ENCODE measurements at places on chromosomes 12 and 14. TPM values are rescaled to one million over a fixed set of nuclear protein-coding genes. Genes with fewer than 3 reads are reported as not detected.
A peak's percentile ranks its signal among the peaks of the same experiment; 100 is the strongest.

The ACOT6 gene
- polyA plus RNA-seq, result not detected

The SHMT2 gene
- 85.3 TPM for polyA plus RNA-seq

The CFAP251 gene
- polyA plus RNA-seq, result 3.0 TPM

DNA sequence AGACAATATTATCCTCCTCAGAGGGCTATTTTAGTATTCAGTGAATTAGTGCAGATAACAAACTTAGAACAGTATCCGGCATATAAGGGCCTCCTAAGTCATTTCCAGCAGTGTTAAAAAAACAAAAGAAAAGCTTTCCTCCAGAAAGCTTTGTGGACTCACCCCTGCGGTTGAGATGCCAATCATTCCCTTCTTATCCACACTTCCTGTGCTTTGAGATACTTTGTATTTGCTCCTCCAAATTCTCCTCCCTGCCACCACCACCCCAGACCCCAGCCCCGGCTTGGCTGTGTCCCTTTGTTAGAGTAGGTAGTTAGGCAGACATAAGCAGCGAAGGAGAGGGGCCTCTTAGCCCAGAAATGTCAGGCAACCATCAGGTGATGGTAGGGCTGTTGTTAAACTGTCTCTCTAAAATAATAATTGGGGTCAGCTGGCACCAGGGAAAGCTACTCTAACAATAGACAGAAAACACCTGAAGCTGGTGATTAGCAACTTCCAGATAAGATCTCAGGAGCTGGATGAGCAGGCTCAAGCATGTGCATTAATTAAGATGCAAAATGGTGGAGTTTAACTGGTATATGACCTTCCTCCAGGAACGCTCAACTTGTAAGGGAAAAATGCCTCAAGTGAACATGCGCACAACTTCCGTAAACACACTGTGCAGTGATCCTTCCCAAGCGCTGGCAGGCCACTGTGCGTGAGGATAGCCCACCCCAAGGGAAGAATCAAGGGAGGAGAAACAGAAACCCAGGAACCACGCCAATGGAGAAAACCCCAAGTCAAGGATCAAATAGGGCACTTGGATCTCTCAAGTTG lies 152.1 kb upstream of the EEA1 start:
- DNase-seq, result no peak
- no peak overlapping the region for H3K4me3 ChIP-seq
- H3K4me1 ChIP-seq, result no peaks in the 10 kb centered on the region
- H3K27me3 ChIP-seq, result no peaks in the 10 kb centered on the region
- H3K27ac ChIP-seq, result peak overlapping the region; percentile 52

GRCh38 chr12:51947246-51947996 lies 4.1 kb upstream of the ACVR1B start:
- H3K27ac ChIP-seq, result no peak overlapping the region
- no peaks in the 10 kb centered on the region for H3K36me3 ChIP-seq
- no peaks in the 10 kb centered on the region for H3K27me3 ChIP-seq
- no peak overlapping the region for H3K4me3 ChIP-seq
- H3K4me1 ChIP-seq, result no peaks in the 10 kb centered on the region
- DNase-seq, result no peak

DNA sequence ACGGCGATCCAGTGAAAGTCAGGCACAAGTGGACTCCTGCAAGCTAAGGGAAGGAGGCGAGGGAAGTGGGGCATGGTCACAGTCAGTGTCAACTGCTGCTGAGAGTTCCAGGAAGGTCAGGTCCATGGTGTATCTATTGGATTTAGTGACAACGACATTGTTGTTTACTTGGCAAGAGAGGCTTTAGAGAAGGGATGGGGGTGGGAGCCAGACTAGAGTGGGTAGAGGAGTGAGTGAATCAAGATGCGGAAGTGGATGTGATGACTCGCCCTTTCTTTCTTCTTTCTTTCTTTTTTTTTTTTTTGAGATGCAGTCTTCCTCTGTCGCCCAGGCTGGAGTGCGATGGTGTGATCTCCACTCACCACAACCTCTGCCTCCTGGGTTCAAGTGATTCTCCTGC lies 12.5 kb downstream of the P2RX7 start:
- no peaks in the 10 kb centered on the region for H3K4me1 ChIP-seq
- no peak overlapping the region for H3K27ac ChIP-seq
- H3K36me3 ChIP-seq, result no peaks in the 10 kb centered on the region
- no peak overlapping the region for H3K4me3 ChIP-seq

GRCh38 chr12:46450279-46450748 lies 77.7 kb upstream of the SLC38A2 start:
- H3K36me3 ChIP-seq, result no peaks in the 10 kb centered on the region
- peaks cover 17% of the 10 kb centered on the region for H3K4me1 ChIP-seq
- H3K4me3 ChIP-seq, result no peak overlapping the region

DNA sequence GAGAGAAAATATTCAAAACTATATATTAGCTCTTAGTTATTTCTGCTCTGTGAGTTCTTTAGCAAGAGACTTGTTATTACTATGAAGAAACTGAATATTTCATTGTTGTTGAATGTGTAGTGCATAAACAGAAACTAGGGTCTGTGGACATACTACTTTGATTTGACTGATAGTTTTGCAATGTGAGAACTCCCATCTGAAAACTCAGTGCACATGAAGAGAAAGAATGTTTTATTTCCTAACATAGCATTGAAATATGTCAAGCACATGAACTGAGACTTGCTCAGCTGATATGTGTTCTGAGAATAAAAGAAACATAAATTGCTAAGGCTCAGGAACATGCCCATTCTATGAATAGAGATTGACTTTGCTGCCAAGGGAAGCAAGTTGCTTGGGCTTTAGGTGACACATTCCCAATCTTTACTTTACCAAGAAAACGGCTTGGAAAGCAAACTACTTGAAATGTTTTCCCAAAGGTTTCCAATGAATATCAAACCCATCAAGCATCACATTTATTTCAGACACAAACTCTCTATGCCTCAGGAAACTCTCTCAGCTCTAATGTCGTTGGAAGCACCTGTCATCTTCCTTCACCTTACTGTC lies 290.4 kb downstream of the SLC16A7 start:
- H3K4me1 ChIP-seq, result no peaks in the 10 kb centered on the region
- DNase-seq, result no peak
- H3K36me3 ChIP-seq, result no peaks in the 10 kb centered on the region
- no peak overlapping the region for H3K4me3 ChIP-seq
- H3K27me3 ChIP-seq, result no peaks in the 10 kb centered on the region

GRCh38 chr12:59070322-59070933 lies 150.1 kb upstream of the LRIG3 start:
- H3K4me1 ChIP-seq, result no peaks in the 10 kb centered on the region
- no peaks in the 10 kb centered on the region for H3K27me3 ChIP-seq
- no peak for DNase-seq
- no peaks in the 10 kb centered on the region for H3K36me3 ChIP-seq
- no peak overlapping the region for H3K27ac ChIP-seq
- H3K4me3 ChIP-seq, result no peak overlapping the region

DNA sequence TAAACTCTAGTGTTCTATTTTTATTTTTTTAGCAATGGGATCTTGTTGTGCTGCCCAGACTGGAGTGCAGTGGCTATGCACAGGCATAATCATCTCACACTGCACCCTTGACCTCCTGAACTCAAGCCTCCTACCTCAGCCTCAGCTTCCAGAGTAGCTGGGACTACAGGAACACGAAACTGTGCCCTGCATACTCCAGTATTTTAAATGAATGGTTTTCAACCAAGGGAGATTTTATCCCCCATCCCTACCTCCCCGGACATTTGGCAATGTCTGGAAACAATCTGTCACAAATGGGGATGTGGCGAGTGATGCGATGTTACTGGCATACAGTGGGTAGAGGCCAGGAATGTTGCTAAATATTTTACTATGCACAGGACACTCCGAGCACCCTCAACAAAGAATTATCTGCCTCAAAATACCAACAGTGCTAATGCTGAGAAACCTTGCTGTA lies 2.1 kb downstream of the CBX5 start:
- H3K4me3 ChIP-seq, result peak overlapping the region; percentile 50
- H3K27me3 ChIP-seq, result no peaks in the 10 kb centered on the region
- no peak for DNase-seq
- peaks cover 17% of the 10 kb centered on the region for H3K4me1 ChIP-seq
- peak overlapping the region; percentile 87 for H3K27ac ChIP-seq

DNA sequence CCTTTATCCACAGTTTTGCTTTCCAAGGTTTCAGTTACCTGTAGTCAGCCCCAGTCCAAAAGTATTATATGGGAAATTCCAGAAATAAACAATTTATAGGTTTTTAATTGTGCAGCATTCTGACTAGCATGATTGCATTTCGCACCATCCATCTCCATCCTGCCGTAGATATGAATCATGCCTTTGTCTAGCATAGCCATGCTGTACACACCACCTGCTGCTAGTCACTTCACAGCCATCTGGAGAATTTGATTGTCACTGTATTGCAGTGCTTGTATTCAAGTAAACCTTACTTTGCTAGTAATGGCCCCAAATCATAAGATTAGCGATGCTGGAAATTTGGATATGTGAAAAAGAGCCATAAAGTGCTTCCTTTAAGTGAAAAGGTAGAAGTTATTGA lies 36.0 kb downstream of the MUCL1 start:
- no peaks in the 10 kb centered on the region for H3K4me1 ChIP-seq
- H3K27ac ChIP-seq, result no peak overlapping the region
- no peak overlapping the region for H3K4me3 ChIP-seq
- no peak for DNase-seq

Measured in hepatocyte (in vitro differentiated cells).